ENCODE measurements at places on chromosomes 6 and 20.
A peak's percentile ranks its signal among the peaks of the same experiment; 100 is the strongest.

DNA sequence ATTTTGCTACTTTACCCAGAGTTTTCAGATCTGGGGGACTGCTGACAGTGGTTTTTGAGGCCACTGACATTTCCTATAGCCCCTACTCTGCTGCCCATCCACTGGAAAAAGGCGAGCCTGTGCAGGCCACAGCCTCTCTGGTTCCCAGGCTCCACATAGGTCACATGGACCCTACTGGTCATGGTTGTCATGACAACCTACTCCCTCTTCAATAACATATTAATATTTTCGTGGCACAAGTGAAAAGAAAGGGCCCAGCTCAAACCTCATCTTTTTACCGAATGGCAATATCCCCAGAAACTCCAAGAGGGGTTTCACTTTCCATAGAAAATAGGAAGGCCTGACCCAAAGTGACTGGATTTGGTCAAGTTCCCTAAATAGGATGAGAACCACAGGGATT is 11.0 kb upstream of the FOXO3 start:
- no peak for DNase-seq

GRCh38 chr6:43699564-43700186 is 12.1 kb upstream of the MRPS18A start:
- peak; percentile 83 for DNase-seq

- no peak for DNase-seq
These were observed 691.7 kb upstream of the SLC35B3 start for GRCh38 chr6:9126878-9127560.

DNA sequence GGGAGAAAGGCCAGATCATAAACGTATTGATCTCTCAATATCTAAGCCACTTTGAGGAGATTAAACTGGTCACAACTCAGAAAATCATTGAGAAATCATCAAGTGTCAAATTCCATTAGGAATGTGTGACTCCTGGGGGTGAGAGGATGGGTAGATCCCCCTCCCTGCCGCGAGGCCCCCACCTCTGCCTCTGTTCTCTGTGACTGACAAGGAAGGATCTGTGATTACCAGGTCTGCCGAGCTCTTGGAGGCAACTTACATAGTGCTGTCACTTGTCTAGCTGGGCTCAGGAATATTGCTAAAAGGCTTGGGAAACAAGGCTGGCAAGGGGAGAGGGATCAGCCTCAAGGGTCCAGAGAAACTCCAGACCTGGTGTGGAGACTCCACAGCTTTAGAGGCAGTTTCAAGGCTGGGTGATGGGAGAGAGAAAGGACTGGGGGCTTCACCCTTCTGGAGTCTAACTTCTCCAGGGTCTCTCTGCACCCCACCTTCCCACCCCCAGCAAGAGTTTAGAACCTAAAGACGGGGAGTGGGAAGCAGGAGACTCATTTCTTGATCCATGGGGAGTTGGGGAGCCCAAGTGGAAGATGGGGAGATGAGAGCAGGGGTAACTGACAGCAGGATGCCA is 11.6 kb upstream of the ARMC12 start:
- DNase-seq = no peak

DNA sequence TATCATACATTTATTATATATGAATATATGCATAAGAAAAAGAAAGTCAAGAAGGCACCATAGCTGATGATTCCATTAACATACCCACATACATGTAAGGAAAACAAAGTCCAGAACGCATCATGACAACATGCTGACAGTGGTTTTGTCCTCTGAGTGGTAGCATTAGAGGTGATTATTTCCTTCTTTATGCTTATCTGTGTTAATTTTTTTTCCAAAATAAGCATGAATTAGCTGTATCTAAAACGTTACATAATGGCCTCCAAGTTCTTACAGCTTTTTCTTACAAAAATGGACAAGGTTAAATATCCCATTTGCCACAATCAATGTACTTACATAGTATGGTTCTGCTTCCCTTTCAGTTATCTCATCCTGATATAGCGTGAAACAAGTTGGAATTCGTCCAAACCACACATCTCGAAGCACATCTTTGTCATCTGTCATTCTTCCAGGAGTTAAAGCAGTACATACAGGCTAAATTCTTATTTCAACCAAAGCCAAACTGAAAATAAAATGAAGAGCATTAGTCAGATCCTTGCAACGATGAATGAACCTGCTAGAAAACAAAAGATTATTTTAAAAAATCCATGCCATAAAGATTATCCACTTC is 9.7 kb downstream of the ATG5 start:
- no peak for DNase-seq

- no peak for DNase-seq
These were observed 76.5 kb upstream of the ADGRF1 start for GRCh38 chr6:47118611-47119010.

- DNase-seq = no peak
These were observed 488.5 kb upstream of the BTBD3 start for GRCh38 chr20:11429168-11429567.

DNA sequence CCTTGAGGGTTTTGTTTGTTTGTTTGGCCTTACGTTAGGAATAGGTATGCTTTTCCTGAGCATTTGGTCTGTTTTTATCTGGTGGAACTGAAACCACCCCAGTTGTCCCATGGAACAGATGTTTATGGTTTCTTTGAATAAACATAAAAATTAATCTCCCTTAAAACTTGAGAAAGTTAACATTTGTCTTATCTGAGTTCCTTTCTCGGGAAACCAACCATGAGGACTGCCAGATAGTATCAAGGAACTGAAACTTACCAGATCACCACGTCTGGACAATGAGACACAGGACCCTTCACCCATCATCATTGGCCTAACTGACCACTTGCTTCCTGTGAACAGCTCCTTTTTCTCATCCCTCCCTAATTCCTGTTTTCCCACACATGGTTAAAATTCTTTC is 15.3 kb upstream of the HECA start:
- no peak for DNase-seq

DNA sequence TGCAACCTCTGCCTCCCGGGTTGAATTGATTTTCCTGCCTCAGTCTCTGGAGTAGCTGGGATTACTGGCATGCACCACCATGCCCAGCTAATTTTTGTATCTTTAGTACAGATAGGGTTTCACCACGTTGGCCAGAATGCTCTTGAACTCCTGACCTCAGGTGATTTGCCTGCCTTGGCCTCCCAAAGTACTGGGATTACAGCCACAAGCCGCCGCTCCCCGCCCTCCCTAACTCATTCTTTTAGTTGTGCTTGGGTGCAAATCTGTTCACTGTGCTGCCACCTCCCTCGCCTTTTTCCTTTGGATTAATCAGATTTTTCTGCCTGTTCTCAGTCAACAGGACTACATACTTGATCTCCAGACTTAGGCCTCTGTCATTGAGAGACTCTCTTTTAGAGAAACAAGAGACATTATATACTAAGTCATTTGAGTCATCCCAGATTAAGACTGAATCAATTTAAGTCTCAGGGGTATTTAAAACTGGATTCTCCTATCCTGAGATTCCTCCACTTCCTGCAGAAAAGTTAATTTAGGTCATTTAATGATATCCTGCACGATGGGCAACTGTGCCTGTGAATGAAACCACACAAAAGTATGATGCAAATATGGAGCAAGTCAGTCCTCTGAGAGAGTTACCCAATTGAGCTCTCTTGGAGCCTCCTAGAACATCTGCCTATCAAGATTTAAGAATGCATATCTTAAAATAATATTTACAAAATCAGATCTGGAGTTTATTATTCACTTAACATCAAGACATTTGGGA is 136.1 kb upstream of the THEMIS start:
- DNase-seq = no peak

- DNase-seq = no peak
These were observed 39.4 kb upstream of the SPDEF start for GRCh38 chr6:34595332-34596184.

DNA sequence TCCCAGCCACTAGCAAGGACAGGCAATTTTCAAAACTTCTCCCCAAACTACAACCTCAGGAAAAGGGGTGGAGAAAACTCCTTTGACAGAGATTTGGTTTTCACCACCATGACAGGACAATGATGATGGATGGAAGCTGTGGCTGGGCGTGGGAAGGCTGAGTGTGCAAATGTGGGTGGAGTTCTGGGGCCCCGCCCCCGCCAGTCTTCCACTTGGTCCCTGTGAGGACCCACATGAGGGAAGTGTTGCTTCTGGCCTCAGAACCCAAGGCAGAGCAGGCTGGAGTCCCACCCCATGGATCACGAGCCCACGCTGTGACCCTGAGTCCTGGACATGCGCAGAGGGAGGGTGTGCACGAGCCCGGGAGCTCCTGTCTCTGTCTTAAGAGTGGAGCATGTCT is 21.5 kb upstream of the MRGBP start:
- no peak for DNase-seq

- no peak for DNase-seq
These were observed 15.4 kb upstream of the FAM110A start for GRCh38 chr20:818001-818664.

DNA sequence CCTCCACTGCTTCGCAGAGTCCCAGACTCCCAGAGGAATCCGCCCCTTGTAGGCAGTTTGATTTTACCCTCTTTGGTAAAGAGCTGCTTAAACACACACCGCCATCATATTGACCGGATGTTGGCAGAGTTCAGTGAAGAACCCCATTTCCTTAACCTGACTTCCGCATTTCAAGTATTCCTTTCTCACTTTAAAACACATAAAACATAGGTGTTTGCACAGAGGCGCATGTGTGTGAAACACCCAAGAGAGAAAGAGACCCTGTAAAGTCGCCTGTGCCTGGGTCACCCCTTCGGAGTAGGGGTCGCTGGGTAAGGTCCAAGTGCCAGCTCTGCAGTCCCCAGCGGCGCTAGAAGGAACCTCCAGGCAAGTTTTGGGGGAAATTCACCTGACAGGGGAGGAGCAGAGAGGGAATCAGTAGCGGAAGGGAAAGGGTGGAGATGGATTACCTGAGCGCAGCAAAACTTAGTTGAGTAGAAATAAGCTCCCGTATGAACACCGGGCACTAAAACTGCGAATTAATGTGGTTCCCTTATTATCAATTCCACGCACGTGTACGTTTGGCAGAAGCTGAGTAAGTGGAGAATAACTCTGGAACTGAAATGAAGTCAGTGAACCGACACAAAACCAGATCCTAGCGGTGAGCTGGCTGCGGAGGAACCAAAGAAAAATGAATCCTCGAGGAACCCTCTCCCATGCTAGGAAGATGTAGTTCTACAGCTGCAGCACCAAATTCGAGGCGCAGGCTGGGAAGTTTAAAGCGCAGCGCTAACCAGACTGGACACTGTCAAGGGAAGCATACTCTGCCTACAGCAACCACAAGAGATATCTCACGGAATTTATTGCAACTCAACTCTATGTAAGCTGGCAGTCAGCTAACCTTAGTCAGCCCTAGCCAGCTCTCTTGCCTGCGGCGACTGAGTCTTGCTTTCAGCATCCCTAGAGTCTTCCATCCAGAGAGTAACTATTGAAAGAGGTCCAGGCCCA is 3.5 kb upstream of the HTR1B start:
- DNase-seq = peak; percentile 60

- no peak for DNase-seq
These were observed 21.3 kb upstream of the CEP43 start for GRCh38 chr6:166977621-166978525.

- DNase-seq = no peak
These were observed 48.8 kb upstream of the CDH22 start for GRCh38 chr20:46357030-46357514.

DNA sequence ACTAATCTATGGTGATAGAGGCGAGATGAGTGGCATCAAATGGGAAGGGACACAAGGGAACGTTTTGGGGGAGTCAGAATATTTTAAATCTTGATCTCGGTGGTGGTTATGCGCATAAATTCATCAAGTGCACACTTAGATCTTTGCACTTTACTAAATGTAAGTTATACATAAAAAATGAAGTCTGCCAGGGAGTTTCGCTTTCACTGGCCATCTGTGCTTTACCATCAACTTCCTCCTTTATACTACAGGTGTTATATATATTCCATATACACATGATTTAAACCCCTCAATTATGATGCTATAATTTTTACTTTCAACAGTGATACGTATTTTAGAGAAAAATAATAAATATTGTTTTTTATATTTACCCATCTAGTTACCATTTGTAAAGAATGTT is 97.6 kb upstream of the AKIRIN2 start:
- DNase-seq = no peak
